ENCODE measurements at places on chromosomes 2 and 18.

DNA sequence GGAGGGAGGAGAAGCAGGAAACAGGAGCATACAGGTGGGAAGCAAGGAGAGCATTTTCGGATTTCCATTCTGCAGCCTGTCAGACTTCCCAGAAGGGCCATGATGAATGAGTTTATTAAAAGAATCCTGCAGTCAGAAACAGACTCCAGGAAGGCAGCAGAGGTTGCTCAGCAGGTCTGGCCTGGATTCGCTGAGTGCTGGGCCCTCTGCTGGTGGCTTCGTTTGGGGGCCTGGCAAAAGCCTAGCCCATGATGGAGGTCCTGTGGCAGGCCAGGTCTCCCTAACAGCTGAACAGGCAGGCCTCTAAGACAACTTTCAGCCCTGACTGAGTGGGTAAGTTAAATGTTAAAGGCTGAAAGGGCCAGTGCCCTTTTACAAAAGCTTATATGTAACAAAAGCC, 108.2 kb upstream of the CAPN13 start:
- DNase-seq, result no peak

- DNase-seq, result no peak
These were observed 36.1 kb upstream of the SPTBN1 start for GRCh38 chr2:54419855-54420523.

DNA sequence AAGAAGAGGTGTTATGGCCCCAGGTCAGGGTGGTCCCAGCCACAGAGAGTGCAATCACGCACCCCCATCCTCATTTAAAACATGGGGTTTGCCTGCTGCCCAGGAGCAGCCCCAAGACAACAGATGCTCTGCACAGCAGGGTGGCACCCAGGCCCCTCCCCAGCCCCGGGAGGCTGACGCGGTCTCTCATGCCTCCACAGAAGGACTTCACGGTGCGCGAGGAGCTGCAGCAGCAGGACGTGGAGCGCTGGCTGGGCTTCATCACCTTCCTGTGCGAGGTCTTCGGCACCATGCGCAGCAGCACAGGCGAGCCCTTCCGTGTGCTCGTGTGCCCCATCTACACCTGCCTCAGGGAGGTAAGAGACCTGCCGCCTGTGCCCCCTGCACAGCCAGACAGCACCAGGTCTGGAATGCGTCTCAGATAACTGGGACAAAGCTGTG, 133.7 kb downstream of the SMAD7 start:
- no peak for DNase-seq

DNA sequence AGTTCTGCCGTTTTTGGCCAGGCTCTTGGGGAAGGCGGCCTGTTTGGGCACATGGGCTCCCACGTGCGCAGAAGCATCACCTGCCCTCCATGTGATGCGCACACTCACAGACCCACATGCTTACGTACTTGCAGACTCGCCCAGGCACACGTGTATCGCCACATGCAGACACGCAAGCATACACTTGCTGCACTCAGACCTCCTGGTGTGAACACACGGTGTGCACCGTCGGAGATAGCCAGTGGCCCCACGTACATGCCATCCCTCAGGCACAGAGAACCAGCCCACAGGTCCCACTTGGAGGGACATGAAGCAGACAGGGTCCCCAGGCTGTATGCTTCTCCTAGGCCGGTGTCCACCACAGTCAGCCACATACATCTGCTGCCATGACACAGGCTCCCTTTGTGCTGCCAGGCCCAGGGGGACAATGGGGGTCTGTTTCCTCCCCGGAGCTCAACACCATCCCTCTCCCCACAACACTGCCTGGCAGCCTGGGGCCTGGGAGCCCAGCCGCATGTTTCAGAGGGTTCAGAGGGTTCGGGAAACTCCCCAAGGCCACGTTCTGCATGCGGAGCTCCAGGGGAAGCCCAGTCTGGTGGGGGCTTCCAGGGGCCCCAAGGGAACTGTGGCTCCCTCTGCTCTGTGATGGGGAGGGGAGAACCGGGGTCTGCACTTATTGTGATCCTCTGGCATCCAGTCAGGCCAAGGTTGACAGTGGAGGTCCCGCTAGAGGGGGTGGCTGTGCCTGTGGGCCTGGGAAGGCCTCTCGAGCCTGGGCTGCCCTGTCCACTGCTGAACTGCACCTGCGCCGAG, 208.1 kb upstream of the HAAO start:
- DNase-seq, result no peak

DNA sequence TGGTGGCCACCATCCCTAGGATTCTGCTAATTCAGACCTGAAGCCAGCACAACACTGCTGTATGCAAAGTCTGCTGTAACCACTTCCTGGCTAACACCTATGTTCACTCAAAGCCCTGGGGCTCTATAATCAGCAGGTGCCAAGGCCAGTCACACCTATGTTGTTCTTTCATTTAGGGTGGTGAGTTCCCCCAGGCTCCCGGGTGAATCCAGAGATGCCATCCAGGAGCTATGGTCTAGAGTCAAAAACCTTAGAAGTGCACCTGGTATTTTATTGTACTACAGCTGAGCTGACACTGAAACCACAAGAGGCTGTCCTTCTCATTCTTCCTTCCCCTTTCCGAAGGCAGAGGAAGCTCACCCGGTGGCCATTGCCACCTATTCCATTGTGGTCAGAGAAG, 46.2 kb upstream of the CCDC141 start:
- DNase-seq, result no peak

- no peak for DNase-seq
These were observed 608.7 kb upstream of the REG3G start for GRCh38 chr2:78416625-78417300.

DNA sequence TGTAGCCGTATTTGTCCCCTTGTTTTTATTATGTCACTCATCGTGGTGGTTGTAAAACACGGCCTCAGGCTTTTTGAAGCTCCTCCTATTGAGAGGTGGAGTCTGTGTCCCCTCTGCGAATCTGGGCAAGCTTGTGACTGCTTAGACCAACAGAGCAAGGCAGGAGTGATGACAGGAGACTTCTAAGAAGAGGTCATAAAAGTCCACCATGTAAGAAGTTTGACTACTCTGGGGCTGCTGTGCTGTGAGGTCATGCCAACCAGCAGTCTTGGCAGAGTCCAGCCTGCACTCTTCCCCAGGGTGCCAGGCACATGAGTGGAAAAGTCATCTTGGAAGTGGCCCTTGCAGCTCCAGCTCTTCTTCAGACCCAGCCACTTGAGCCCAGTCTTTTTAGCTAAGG, 83.8 kb upstream of the SPTBN1 start:
- DNase-seq, result no peak

DNA sequence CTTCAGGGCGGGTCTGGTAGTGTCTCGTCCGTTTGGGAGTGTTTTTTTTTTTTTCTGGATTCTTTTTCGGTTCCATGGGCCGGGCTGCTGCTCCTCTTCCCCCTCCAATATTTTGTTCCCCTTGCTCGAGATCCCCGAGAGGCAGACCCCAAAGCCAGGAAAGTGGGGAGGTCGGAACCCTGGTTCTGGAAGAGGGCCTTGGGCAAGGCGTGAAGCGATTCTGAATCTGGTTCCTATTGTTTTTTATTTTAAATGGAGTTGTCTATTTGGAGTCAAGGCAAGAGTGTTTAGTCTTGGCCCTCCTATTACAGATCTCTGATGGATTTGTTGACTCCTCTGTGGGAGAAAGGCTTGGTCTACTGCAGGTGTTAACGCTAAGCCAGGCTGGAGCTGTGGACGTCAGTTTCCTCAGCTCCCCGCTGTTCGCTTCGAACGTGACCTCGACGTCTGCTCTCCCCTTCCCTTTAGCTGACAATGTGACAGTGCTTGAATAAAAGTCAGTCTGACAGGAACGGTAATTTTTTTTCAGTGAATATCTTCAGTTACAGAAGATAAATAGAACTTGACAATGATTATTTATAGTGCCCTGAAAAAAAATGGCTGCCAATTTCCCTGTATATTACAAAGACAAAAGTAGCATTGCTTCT, 683 bp upstream of the DNAJC27 start:
- peak; percentile 1 for DNase-seq

GRCh38 chr2:55518841-55519165, 715 bp upstream of the CFAP36 start:
- DNase-seq, result no peak

- no peak for DNase-seq
These were observed 880.6 kb upstream of the ID2 start for GRCh38 chr2:7801212-7801611.

DNA sequence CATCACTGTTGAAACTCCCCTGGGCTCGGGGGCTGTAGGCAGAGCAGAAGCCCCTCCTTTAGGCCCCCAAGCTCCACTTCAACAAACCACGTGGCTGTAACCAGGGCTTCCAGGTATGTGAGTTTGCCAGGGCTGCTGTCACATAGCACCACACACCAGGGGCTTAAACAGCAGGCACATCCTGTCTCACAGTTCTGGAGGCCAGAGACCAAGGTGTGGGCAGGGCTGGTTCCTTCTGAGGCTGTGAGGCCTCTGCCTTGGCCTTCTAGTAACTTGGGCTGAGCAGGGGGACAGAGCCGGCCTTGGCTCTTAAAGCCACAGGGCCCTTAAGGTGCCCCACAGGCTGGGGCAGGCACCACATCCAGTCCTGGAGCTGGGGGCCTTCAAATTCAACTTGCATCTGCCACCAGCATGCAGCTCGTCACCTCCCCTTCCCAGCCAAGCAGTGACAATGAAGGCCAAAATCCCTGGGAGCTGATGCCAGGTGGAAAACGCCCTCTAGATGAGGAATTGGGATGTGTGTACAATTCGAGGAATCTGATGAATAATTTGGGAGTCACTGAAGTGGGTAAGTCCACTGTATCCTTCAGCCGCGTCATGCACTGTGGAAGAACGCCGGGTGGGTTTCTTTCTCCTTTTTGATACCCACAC, 104.2 kb upstream of the ODC1 start:
- DNase-seq, result no peak

GRCh38 chr2:109427661-109428091, 186.1 kb downstream of the SEPTIN10 start:
- no peak for DNase-seq

DNA sequence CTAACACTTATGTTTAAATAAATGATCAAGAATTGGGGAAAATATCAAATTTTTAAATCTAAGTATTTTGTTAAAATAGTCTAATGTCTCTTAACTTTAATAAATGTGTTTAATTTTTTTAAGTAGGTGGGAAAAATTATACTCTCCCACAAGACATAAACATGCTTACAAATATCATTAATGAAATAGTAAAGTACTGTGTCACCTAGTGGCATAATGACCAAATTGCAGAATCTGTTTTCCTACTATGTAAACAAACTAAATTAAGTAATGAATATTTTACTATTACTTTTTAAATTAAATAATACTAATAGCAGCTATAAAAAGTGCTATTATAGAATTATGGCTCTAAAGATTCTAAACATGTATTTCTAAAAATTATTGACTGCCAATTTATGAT, 52.0 kb upstream of the CHAC2 start:
- no peak for DNase-seq

- no peak for DNase-seq
These were observed 30.6 kb downstream of the TMEM17 start for GRCh38 chr2:62475172-62476011.

DNA sequence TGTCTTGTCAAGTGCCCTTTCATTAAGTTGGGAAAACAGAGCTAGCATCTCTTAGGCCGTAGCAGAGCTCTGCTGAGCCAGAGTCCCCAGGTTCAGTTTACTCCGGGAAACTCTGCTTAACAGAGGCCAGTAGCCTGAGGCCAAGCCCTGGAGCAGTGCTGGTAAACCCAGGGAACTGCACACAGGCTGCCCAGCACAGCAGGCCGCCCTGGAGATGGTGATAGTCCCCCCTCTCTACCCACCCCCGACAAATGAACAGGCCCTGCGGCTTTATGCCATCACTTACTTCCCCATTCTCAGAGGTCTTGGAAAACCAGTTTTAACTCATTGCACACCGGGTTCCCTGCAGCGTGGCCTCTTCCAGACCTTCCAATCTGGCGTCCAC, 3.5 kb downstream of the CNNM4 start:
- DNase-seq, result no peak

DNA sequence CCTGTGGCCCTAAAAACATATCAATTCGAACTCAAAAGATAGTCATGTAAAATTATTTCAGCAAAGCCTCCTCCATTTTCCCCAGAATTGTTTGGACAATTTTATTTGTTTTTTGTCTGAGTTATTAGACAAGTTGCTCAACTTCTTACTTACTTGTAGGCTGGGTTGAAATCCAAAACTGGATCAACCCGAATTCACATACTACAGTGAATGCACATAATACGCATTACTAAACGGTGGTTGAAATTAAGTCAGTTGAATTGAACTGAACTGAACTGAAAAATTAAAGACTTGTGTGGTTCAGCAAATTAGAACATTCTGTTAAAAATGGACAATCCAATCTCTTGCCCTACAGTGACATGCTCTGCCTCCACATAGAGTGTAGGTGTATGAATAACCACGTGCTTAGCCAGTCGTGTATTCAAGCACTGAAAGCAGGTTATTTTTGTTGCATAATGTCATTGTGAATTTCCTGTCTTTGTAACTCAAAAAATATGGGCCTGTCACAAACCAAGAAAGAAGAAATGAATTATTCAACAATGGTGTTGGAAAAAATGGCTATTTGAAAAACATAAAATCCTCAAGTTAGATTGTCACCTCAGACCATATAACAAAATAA, 441.0 kb downstream of the TXNL1 start:
- no peak for DNase-seq

DNA sequence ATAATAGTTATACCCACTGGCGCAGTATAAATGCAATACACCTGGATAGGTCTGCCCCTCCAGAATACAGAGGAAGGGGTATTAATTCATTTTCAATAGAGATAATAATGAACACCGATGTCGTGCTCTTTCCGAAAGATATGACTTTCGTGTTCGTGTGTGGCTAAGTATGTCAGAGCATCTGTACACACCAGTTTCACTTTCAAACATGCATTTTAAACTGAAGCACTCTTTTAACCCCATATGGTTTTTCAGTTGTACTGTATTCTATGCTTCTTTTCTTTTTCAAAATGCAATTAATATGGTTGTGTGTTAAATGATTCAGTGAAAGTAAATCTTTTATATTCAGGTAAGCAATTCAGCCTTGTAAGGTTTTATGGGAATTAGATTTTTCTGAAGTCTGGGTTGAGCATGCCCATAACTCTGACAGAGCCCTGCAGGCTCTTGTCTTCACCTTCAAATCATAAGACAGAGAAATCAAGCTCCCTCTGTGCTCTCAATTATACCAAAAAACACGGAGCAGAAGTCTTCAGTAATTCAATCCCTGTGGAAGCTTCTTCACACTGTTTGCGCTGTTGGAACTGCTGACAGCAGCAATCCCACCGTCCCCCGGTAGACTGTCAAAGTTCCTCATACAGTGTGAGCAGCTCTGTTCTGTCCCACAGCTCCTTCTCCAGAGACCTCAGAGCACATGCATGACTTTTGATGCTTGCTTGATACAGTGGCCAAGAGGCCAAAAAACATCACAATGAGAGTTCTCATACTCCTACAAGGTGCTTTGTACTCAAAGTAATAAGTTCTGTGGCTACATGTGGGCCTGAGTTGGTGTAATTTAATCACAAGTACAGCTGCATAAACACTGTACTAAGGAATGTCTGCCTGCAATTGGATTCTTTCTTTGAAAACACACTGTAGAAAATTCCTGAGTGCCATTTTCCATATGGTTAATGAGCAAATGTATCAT, 186.8 kb downstream of the ZNF521 start:
- DNase-seq, result no peak
